Skin of body (tissue), 3 donors: ENCODE measurements at places on chromosomes 5 and 9. TPM values are rescaled to one million over a fixed set of nuclear protein-coding genes. Genes with fewer than 3 reads are reported as not detected.

- DNase-seq, result peak; percentile 60
Observed at GRCh38 chr9:91131433-91131839, 230.3 kb downstream of the AUH start.

DNA sequence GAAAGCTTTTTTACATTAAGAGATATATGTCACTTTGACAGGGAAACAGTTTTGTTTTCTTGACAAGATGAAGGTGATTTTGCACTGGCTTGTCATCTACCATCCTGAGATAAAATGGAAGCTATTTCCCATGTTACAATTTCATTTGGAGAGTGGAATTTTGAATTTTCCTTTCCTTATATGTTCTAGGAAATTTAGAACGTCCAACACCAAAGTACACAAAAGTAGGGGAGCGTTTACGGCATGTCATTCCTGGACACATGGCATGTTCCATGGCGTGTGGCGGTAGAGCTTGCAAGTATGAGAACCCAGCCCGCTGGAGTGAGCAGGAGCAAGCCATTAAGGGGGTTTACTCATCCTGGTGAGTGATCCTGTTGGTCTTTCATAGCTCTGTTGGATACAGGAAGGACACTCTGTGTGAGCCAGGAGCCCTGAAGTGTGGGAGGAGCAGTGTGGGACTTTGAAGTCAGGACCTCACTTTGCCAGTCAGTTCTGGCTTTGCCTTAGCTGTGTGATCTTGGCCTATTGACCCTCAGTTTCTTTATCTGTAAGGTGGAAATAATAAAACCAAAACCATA lies 887 bp downstream of the PTPDC1 start:
- no peak for DNase-seq

- DNase-seq, result no peak
Observed at GRCh38 chr5:43730832-43731342, 127.9 kb downstream of the NNT start.

DNA sequence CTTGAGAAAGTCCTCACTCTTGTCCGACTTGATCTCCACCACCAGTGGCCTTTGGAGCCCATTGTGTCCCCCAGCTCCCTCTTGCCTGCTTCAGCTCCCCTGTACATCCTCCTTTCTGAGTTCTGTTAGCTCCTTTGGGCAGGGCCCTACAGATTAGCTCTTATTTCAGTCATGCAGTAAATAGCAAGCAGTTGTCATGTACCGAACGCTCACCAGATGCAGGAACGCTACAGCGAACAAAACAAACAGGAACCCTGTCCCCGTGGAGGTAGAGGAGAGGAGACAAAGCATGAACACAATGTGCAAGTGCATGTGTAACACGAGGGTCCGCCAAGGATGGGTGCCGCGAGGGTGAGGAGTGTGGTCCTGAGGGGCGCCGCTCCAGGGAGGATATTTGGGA lies 111.3 kb downstream of the PDZD2 start:
- no peak for DNase-seq

DNA sequence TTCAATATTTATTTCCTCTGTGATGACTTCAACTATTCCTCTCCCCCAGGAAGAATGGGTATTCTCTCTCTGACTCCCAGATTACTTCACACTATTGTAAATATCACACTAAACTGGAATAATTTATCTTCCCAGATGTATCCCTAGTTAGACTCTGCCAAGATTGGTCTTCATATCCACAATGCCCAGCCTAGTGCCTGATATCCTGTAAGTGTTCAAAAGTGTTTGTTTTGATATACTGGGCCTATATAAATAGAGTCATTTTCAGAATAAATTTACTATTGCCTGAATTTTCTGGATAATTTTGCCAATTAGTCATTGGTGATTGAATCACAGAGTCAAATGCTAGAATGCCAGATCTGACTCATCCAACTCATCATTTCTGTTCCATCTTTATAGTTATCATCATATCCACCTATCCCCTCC lies 143.7 kb upstream of the TNC start:
- DNase-seq, result no peak

DNA sequence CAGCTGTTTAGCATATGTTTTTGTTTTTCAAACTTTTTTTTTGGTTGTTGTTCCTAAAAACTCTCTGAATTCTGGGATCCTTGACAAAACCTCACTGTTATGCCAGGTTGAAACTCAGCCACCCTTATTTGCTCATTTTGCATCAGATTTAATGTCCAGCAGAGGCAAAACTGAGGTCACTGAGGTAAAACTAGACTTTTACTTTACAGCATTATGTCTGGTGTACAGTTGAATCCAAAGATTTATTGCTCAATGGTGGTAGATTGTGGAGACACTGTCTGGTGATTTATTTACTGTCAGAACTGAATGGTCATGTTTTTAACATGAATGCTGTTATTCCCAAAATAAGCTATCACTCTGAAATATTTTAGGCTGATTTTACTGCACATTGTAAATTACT lies 87.9 kb downstream of the FBXL7 start:
- DNase-seq, result peak; percentile 88

DNA sequence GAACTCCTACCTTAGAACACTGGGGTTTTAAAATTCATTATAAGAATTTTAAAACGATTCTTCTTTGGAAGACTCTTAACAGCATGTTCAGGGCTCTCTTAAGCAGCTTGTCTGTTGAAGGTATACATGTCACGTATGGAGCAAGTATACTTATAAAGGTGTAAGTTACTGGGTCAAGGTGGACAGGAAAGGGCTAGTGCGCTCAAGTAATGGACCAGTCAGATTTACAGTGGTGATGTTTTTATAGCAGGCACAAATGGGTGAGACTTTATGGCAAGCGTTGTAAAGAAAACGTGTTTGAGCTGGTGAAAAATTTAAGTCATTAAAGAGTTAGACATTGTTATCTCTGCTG lies 7.9 kb downstream of the SLC44A1 start:
- DNase-seq, result no peak

- DNase-seq, result no peak
Observed at GRCh38 chr9:36503172-36504088, 69.3 kb upstream of the MELK start.

DNA sequence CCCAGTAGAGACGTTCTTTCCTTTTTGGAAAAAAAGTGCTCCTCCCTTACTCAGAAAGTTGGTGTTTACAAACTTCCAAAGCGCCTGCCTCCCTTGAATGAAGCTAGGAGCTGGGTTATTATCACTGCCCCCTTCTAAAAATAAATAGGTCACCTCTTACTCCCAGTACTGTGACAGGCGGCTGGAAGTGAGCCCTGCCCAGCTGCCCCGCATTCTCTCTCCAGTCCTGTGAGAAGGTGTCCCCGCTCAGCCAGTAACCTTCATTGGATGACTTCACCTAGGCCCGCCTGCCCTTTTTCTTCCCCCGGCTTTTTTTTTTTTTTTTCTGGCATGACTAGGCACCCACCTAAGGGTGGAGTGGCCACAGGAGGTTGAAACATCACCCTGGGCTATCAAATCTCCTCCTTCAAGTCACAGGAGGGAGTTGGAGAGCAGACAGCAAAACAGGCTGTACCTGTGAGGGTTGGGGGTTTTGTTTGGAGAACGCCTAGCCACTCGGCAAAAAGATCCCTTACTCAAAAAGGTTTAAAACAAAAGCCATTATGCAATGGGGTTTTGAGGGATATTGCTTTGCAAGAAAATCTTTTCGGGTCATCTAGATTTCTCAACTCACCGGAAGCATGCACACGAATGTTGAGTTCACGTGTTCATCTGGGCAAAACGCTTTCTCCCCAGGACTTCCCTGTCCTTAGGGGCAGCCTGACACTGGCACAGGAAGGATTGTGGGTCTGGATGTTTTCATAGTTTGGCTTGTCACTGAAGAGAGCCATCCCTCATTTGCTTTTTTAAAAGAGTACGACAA lies 43.3 kb upstream of the ZNF622 start:
- no peak for DNase-seq

GRCh38 chr5:15704397-15704947 lies 204.5 kb downstream of the FBXL7 start:
- DNase-seq, result peak; percentile 73

GRCh38 chr9:12604164-12604821 lies 88.9 kb upstream of the TYRP1 start:
- DNase-seq, result no peak

DNA sequence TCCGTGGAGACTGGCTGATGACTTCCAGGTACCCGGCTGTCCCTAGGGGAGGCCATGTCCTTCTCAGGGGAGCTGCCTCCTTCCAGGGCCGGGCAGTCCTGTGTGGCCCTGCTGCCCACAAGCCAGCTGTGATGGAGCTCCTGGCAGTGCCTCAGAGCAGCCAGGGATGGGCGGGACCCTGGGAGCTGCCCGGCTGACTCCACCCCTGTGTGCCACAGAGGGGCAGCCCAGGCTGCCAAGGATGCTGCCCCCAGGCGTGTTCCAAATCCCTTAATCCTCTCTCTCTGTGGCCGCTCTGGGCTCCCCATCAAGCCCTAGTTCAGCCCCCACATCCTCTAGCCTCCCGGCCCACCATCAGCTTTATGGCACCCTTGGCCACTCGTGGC lies 7.0 kb upstream of the SCGB3A1 start:
- DNase-seq, result no peak

The RNF183 gene
- total RNA-seq, result 0.20 TPM

The CCL28 gene
- 4.3 TPM for total RNA-seq

The SLC31A1 gene
- 24.6 TPM for total RNA-seq

The CTXN3 gene
- not detected for total RNA-seq

The KIF20A gene
- 16.3 TPM for total RNA-seq

The SLC46A2 gene
- 1.2 TPM for total RNA-seq

The NSA2 gene
- total RNA-seq, result 82.6 TPM

The PHYHD1 gene
- total RNA-seq, result 13.5 TPM

The TXNDC8 gene
- total RNA-seq, result not detected

The IQGAP2 gene
- total RNA-seq, result 43.5 TPM
